ENCODE measurements at places on chromosomes 12 and 14. TPM values are rescaled to one million over a fixed set of nuclear protein-coding genes. Genes with fewer than 3 reads are reported as not detected.

- no peak for DNase-seq
Observed at GRCh38 chr14:24690492-24690891, 56.5 kb upstream of the GZMB start.

DNA sequence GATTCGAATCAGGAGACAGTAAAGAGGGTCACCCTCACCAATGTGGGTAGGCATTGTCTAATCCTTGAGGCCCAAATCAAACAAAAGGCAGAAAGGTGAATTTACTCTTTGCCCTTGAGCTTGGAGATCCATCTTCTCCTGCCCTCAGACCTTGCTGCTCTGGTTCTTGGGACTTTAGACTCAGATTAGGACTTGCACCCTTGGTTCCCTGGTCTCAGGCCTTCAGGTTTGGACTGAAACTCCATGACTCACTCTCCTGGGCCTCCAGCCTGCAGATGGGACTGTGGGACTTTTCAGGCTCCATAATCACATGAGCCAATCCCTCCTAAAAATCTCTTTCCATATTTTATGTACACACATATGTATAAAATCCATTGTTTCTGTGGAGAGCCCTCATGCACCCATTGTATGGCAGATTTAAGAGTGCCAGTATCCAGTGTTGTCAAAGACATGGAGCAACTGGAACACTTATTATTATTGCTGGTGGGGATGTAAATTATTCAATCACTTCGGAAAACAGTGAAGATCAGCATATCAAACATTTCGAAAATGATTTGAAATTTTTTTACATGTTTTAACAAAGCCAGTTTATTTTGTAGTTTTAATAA lies 48.7 kb downstream of the EID3 start:
- no peak for DNase-seq

The MIP gene
- total RNA-seq, result not detected

The SLCO1B1 gene
- total RNA-seq, result not detected

GRCh38 chr14:36054353-36055051 lies 122.0 kb downstream of the PTCSC3 start:
- DNase-seq, result no peak

- DNase-seq, result no peak
Observed at GRCh38 chr12:31369712-31370521, 44.0 kb upstream of the SINHCAF start.

GRCh38 chr14:81033698-81034240 lies 78.3 kb downstream of the TSHR start:
- DNase-seq, result no peak

GRCh38 chr14:60981633-60982455 lies 799 bp downstream of the SLC38A6 start:
- DNase-seq, result no peak

DNA sequence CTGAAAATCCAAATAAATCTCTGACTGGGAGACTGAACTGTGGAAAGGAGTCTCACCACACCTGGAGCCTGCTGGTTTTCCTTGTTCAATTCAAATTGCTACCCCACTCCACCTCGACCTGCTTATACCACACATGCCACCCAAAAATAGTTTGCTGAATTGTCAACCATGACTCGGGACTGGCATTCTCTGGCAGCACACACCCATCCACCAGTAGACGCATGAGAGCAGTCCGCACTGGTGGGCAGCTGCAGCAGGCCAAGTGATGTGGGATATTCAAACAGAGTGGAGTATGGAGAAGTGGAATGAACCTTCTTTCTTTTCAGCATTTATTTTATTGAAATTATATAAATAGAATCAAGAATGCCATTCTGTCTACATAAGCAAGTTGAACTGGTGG lies 38.7 kb upstream of the SYCP3 start:
- DNase-seq, result no peak

The CKAP4 gene
- total RNA-seq, result 1.7 TPM

The ARID4A gene
- 37.3 TPM for total RNA-seq
